Dorsolateral prefrontal cortex (tissue), 122 donors: ENCODE measurements at places on chromosomes 6 and 20.

DNA sequence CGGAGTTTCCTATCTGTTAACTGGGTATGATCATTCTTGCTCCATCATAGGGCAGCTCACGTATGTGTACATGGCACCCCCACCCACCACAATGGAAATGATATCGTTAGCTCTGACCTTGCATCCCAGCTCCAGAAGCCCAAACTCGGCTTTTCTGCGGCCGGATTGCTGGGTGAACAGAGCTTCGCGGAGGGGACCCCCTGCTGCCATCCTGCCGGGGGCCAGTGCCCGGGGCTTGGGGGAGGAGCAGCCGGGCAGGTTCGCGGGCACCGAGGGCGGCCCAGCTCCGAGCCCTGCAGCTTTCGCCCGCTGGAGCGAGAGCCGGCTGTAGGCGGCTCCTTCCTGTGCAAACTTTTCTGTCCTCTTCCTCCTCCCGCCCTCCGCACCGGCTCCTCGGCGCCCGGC lies 24.9 kb upstream of the FUCA2 start:
- DNase-seq, result no peak

DNA sequence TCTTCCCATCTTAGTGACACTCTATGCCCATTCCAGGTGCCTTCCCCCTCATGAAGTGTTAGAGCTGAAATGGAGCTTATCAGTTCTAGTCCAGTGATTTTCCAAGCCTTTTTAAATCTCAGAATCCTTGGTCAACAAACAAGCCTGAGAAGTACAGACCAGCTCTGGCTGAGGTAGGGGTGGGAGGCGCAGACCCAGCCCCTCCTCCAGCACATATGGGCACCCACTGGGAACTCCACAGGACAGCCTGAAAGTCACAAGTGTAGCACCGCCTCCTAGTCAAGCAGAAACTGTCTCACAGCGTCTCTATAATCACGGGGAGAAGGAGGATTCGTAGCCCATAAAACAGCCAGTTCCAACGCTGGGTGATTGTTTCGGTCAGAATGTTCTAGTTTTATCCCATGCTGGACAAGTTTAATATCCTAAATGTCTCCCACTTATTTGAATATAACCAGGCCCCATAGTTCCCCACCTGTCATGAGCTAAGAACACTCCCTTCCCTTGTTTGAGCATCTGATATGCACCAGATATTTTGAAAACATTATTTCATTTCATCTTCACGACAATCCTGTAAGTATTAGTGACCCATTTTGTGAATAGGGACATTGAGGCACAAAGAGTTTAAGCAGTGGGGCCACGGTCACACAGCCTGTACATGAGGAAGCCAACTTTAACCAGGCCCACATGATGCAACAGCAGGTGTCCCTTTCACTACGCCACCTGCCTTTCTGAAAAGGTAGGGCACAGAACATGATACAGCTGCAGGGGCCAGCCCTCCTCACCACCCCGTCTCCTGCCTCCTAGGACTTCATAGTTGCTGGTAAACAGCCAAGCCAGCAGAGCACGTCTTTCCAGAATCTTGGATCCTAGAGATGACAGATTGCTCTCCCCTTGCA lies 40.1 kb downstream of the TRAF3IP2 start:
- no peak for DNase-seq

DNA sequence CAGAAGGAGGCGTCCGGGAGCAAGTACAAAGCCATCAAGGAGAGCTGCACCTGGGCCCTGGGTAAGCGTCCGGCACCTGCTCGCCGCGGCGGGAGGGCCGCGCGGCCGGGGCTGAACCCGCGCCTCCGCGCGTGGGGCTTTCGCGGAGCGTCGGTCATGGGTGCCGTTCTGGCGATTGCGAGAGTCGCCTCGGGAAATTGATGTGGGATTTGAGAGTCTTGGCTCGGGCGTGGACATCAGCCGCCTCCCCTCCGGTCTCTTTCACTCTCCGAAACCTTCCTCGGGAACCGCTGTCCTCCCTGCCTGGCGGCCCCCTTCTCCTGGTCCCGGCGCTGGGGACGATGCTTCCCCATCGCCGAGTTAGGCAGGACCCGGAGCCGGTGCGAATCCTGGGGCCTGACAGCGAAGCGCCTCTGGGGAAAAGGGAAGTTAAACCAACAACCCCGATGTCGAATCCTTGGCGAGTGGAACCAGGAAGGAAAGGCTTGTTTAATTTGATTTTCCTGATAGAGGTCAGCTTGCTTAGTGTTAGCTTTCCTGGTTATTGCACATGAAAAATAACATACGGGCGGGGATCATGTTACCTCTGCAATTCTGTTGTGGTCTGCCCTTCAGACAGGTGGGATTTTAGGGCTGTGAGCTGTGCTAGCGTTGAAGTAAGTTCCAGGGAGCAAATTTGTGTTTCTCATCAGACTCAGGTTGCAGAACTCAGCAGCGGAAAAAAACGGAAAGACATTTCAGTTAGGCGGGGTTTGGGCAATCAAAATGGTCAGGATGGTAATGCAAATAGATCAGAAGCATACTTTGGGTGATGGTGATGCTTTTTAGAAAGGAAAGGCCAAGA lies 594 bp downstream of the ARFGEF3 start:
- DNase-seq, result peak; percentile 50

GRCh38 chr6:15952231-15953151 lies 176.4 kb upstream of the MYLIP start:
- no peak for DNase-seq

DNA sequence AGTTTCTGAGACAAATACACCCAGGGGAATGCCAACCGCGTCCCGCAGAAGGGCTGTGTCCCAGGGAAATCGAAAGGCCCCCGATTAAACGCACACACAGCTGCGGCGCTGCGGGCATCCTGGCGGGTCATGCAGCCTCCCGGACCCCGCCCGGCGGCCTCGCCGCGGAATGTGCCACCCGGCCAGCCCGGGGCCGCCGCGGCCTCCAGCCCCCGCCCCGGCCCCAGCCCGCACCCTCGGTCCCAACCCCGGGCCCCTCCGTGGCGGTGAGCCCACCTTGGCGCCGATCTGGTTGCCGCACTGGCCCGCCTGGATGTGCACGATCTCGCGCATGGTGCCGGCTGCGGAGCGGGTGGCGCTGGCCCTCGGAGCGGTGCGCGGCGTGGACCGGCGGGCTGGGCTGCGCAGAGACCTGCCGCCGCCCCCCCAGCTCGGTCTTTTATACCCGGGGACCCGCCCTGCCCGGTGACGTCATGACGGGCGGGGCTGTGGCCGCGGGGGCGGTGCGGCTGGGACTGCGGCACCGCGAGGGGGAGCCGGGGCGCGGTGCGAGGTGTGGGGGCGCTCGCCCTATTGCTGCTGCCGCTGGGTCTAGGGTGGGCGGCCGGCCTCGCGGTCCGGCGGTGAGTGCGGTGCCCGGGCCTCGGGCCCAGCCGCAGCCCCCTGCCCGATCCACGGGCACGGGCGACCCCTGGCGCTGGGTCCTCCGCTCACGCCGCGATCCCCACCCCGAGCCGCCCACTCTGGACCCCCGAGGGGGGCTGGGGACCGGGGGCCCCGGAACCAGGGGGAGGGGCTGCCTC lies at the start of gene TUBB2A:
Gene TUBB2A, minus strand, starts transcription at position 414 of the 803 bp plus-strand sequence. Its CDS starts 81 bp downstream, at position 333.
- peak; percentile 79 for DNase-seq

DNA sequence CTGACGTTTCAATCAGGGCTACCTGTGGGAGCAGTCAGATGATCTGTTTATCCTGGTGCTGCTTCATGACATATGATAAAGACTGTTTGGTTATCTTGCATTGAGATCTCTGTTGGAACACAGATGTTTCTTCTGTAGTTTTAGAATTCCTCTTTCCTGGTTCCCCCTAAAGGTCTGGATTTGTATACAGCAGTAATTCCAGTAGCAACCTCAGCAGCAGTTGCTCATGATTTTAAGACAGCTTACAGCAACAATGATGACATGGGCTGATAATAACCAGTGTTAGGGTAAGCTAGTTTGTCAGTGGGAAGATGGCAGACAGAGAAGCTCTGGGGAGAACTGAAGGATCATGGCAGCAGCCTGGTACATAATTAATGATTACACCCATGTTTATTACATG lies 439.4 kb downstream of the PHF3 start:
- DNase-seq, result no peak

DNA sequence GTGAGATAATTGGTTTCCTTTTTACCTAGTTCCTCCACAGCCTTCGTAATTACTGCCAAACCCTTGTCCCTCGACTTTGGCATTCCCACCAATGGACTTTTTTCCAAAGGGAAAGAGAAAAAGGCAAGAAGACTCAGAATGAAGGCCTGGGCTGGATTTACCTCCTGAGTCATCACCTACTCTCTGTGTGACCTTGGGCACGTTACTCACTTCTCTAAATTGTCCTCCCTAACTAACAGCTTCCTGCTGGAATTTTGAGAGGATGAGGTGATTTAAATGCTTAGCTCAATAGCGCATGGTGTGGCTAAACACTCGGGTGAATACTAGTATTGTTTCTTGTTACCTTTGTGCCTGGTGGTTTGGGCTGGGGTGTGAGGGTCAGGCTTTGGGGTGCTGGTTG lies 146.6 kb downstream of the DHX35 start:
- DNase-seq, result no peak

GRCh38 chr20:58651559-58651945 lies 469 bp downstream of the STX16 start:
- DNase-seq, result peak; percentile 45
